ENCODE measurements at places on chromosomes 5 and 9. TPM values are rescaled to one million over a fixed set of nuclear protein-coding genes. Genes with fewer than 3 reads are reported as not detected.

GRCh38 chr5:82425591-82425990, 147.4 kb upstream of the RPS23 start:
- DNase-seq, result no peak

DNA sequence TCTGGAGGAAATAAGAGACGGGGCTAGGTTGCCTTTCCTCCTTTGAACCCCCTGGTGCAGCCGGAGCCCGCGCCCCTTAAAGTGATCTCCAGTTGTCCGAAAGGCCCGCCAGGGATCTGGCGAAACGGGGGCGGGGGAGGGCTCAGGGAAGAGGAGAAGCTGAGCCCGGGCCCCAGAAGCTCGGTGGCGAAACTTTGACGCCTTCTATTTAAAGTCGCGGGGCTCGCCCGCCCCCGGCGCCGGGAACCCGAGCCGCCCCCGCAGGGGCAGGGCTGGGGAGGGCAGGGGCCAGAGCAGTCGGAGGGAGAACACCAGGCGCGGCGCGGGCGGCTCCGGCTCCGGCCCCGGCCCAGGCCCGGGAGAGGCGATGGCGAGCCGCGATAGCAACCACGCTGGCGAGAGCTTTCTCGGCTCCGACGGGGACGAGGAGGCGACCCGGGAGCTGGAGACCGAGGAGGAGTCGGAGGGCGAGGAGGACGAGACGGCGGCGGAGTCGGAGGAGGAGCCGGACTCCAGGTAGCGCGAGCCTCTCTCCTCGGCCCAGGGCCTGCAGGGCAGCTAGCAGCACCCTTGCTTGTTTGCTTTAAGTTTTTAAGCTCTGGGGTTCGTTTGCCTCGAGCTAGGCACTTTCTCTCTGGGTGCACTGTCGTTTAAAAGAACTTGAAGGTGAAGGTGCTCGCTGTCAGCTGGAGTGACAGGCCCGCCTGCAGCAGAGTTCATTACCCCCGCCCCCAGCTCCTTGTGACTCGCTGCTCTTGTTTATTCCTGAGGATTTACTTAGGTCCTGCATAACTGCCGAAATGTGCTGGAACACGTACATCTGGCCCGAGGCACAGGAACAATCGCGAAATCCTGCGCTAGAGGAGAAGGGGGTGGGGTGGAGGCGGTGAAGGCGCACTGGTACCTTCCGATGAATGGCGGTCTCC, at the start of gene CMYA5:
Gene CMYA5 (plus strand): TSS at position 296 of the 926 bp plus-strand sequence. CDS start 72 bp downstream, at position 368.
- DNase-seq, result peak; percentile 87

DNA sequence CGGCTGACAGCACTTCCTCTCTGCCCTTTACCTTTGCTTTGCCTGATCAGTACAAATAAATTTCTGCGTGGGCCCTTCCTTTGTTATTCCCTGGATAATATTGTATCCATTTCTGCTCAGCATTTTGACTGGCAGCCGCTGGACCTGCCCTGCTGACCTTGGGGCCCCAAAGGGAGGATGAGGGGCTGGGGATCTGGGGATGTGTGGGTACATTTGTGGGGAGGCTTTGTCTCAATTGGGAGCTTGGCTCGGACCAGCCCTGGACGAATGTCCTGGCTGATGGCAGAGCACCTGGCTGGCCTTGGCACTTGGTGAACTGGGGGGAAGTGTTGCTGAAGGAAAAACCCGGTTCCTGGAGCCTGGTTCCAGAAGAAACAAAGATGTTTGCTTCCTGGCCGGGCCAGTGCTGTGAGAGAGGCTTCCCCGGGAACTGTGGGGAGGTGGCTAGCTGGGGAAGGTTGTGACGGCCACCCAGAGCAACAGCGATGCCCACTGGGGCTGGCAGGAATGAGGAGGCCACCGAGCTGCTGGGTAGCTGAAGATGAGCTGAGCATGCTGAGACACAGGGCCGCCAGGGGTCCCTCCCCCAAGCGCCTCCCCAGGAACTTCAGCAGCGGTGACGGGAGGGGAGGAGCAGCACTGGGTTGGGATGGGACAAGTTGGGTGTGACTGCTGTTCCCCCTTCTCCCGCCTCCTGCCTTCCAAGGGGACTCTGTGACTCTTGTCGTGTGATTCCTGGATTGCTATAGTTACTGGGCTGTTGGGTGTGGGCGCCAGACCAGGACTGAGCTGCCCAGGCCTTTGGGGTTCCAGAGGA, 8.4 kb downstream of the LMX1B start:
- DNase-seq, result peak; percentile 26

DNA sequence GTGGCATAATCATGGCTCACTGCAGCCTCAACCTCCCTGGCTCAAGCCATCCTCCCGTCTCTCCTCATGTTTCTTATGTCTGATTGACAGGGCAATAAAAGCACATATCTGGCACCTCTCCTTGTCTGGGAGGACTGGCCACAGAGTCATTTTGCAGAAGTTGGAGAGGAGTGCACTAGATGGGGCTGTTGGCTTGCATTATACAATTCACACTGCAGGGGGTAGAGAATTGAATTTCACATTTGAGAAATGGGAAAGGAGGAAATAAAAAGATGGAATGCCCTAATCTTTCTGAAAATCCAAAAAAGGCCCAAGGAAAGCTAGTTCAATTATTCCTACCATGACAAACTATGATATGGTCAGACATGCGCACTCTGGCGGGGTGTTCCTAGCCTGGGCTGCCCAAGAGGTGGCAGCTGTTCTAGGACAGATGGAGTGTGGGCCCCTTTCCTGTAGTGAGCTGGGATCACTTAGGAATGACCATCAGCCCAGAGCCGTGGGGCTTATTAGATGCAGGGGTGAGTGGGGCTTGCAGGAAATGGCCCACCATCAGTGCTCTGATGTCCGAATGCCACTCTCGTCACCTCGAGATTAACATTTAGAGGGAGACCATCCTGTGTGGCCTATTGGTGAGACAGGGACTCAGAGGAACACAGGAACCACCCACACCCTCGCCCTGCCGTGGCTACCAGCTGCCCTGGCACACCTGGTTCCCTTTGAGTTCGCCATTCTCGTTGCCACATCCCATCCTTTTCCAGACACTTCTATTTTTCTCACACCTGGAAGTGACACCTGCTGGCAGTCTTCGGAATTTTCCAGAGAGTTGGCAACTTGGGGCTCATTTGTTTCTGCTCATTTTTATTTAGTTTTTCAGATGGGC, 21.8 kb upstream of the ANKRD18A start:
- DNase-seq, result no peak

DNA sequence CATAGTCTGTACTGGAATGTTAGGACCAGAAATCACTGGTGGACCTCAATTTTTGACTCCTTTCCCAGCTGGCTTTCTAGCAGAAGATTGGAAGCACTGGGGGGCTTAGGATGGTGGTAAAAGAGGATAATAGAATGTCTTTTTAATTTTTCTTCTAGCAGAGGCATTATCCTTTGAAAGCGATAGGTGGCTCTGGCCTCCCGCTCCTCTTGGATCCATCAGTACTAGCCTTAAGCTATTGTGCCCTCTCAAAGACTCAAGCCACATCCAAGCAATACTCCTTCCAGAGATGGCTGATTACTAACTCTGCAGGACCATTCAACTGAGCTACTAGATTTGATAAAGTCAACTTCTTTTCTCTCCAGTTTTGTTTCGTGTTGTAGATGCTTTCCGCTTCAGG, 610.6 kb downstream of the CDH12 start:
- DNase-seq, result no peak

- no peak for DNase-seq
Observed at GRCh38 chr5:80688648-80689420, 34.1 kb upstream of the DHFR start.

- DNase-seq, result no peak
Observed at GRCh38 chr9:136011376-136011702, 50.2 kb upstream of the UBAC1 start.

DNA sequence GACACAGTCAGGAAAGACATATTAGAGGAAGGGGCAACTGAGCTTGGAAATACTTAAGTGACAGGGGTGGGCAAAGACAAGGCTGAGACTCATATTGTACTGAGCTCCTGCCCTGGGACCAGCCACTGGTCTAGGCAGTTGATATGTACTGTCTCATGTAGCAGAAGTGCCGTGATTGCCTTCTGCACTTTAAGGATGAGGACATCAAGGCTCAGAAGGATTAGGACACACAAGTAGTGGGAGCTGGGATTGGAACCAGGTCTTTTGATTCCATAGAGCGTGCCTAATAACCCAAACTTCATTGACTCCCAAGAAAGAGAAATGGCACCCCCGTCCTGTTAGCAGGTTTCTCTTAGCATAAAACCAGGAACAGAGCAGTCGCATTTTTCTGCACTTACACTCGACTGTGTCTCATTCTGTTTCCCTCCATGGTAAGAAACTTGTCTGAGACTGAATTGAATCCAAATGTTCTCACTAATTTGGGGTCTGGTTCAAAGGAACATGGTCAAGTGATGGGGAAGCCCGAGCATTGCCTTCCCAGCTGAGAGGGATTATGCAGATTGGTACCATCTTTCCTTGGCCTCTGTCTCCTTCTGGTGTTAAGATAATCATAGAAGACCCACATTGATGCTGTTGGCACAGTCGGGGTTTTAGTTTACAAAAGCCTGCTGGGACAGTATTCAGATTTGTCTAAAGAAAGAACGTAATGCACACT, 70.4 kb downstream of the ANGPTL2 start:
- no peak for DNase-seq

GRCh38 chr9:79013715-79014610, 557.8 kb upstream of the TLE4 start:
- no peak for DNase-seq

DNA sequence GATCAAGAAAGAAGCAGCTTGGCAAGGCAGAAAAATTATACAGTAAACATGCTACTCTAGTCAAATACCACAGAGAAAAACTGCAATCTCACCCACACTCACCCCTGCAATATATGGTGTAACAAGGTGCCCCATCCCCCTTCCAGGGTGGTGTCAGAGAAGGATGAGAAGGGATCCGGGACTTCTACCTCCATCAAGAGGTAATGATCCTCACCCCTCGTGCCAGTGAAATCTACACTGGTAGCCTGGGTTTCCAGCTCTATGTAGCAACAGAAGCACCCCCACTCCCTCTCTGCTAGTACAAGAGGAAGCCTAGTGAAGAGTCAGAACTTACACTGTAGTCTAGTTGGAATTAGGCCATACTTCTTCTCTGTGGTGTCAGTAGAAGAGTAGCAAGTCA, 18.9 kb downstream of the SLCO4C1 start:
- DNase-seq, result no peak

DNA sequence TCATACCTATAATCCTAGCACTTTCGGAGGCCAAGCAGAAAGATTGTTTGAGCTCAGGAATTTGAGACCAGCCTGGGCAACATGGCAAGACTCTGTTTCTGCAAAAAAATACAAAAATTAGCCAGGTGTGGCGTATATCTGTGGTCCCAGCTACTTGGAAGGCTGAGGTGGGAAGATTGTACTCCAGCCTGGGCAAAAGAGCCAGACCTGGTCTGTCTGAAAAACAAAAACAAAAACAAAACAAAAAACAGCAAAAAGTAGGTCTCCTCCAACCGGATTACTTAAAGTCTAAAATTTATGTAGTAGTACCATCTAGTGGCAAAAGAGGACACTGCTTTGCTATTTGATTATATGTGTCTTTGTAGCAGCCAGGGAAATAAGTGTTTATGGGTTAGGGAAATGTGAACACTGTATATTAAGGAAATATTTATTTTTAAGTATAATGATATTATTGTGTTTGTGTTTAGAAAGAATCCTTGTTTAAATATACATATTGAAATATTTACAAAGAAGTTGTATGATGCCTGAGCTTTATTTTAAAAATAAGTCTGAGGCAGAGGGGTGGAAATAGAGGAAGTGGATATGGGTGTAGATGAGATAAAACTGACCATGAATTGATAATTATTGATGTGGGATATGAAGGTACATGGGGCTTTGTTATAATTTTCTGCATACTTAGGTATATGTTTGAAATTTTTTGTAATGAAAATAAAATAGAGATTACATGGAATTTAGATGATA, 20.0 kb downstream of the APC start:
- no peak for DNase-seq

- DNase-seq, result no peak
Observed at GRCh38 chr9:127735530-127736185, 564 bp upstream of the TOR2A start.

GRCh38 chr5:167602067-167602466, 689.4 kb upstream of the WWC1 start:
- no peak for DNase-seq

DNA sequence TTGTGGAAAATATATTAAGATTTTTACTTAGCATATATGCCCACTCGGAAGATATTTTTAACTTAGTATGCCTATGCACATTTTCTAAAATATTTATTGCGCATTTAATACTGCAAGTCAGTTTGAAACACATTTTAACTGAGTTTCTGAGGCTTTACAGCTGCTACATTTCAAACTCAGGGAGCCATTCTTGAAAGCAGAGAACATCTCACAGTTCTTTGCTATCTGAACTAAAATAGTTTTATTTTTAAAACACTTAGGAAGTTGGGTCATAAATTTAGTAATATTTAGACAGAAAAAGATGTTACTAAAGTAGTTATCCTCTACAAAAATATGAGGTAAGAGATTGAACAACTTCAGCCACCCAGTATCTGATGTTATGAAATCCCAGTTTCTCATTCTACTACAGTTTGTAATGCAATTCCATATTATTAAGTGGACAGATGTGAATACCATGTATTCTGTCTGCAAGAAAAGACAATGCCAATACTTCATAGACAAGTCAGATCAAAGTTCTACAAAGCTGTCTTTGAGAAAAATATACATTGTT, 409.9 kb upstream of the EDIL3 start:
- no peak for DNase-seq

GRCh38 chr5:97276474-97277120, 93.5 kb upstream of the RIOK2 start:
- no peak for DNase-seq

- DNase-seq, result no peak
Observed at GRCh38 chr9:35669331-35670145, 4.2 kb upstream of the CA9 start.

Gene PCDHA13
- not detected for total RNA-seq

Gene IL33
- total RNA-seq, result 79.1 TPM

Gene PTPA
- 159 TPM for total RNA-seq

Gene HNRNPA0
- 16.7 TPM for total RNA-seq

Gene SLC9A3
- total RNA-seq, result 0.94 TPM
